Fibroblast of skin of abdomen (primary cell): ENCODE measurements at places on chromosomes 3 and 15.
A peak's percentile ranks its signal among the peaks of the same experiment; 100 is the strongest.

GRCh38 chr3:45860481-45860880, 18.6 kb upstream of the LZTFL1 start:
- DNase-seq: no peak

GRCh38 chr3:117566926-117567325, 857.3 kb downstream of the TUSC7 start:
- DNase-seq: no peak

DNA sequence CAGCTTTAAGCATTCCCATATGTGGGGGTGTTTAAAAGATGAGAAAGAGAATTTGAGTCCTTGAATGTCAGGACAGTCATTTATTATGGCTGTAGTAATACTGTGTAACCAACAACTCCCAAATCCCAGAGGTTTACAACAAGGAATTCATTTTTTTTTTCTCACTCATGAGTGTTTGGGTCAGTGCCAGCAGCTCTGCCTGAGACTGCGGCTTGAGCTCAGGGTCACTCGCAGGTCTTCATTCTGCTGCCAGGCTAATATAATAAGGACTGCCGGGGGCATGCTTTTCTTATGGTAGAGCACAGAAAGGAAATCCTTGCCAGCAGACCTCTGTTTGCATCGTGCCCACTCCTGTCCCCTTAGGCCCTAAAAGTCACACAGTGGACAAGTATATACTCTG, 277.9 kb upstream of the LMCD1 start:
- DNase-seq: peak; percentile 59

DNA sequence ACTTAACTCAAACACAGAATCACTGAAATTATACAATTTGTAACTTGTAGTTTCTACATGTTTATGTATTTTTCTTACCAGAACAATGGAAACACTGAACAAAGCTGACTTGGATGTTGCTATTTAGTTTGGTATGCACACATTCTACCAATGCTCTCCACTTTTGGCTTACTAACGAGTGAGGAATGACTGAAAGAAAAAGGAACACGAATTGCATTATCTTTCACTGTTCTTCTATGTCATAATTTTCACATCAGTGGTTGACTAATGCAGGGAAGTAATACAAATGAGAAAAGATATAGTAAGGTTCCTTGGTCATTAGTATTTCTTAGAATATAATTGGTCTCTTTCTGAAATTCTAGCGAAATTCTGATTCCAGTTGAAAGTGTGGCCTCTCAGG, 9.8 kb upstream of the CNTN3 start:
- DNase-seq: peak; percentile 88

DNA sequence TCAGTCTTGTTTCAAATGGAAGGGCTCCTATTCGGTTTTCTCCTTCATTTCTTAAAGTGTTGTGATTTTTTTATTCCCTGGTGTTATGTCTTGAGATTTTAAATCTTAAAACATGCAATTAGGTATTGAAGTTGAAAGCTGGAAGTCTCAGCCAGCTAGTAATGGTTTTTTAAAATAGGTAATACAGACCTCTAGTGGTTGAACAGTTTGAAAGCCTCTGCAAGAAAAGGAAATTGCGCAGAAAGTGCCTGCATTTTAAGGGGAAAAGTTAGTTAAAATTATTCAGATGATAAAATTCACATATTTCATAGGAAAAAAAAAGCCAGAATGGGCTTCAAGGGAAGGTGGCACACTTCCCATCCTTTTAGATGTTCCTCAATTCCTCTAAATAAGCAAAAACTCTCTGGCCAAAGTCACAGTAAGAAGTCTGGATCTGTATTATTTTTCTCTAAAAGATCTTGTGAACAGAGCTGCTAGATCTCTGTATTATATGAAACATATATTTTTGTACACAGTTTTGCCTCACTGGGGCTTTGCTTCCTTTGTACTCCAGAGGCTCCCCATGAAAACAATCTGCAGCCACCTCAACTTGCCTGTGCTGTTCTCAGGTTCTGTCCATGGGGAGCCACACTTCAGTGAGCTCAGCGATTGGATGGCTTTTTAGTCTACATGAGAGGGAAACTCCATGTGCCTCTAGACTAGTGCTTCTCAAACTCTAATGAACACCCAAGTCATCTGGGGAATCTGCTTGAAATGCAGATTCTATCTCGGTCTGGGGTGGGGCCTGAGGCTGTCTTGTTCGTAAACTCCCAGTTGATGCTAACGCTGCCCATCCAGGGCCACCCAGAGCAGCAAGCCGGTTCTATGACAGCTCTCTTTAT, 21.5 kb downstream of the AGTR1 start:
- DNase-seq: no peak

DNA sequence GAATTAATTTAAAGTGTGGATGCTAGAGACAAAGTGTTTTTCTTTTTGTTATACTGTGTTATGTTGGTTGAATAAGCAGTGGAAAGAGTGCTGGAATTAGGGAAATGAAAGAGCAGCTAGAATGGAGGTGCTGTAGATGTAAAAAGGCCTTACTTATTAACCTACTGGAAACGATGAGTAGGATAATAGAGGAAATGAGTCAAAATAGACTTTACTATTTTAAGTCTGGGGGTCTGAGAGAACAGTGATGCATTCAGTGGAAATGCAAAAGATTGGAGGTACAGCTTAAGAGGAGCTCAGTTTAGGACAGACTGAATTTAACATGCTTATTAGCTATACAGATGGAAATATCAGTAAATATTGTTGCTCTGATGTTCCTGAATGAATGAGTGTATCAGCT, 674.0 kb downstream of the OTOL1 start:
- peak; percentile 17 for DNase-seq
